ENCODE measurements at places on chromosomes 2 and 18.

DNA sequence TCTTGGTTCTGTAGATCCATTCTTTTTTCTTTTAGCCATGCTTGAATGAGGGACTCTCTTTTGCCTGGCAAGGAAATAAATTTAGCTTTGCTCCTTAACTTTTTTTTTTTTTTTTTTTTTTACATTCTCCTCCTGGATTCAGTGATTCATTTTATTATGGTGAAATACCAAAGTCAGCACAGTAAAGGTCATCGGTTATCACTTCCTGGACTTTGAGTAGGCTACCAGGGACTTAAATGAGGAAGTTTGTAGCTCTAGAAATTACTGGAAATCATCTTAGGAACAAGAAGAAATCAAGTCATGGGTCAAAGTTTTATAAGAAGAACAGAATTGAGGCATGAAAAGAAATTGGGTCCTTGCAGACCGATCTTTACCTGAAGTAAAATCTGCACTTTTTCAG lies 75.0 kb downstream of the SOCS6 start:
- no peak for DNase-seq

- no peak for DNase-seq
Measured at GRCh38 chr2:17821535-17822444, 5.5 kb downstream of the MSGN1 start.

DNA sequence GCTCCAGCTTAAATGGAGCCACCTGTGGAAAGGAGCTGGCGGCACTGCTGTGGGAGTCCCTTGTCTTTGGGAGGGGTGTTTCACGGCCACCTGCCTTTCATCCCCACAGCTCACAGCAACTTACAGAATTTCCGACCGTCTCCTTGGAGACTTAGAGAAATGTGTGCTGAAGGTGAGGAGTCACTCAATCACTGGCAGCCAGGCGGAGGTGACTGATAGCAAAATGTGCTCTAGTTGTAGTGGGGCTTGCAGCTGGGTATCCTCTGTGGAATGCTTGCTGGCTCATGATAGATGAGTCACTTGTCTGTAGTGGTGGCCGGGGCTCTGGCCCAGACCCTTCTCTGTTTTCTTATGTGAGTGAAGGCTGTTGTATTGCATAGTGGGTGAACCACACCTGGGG lies 110.7 kb downstream of the SH3RF3 start:
- DNase-seq, result no peak

DNA sequence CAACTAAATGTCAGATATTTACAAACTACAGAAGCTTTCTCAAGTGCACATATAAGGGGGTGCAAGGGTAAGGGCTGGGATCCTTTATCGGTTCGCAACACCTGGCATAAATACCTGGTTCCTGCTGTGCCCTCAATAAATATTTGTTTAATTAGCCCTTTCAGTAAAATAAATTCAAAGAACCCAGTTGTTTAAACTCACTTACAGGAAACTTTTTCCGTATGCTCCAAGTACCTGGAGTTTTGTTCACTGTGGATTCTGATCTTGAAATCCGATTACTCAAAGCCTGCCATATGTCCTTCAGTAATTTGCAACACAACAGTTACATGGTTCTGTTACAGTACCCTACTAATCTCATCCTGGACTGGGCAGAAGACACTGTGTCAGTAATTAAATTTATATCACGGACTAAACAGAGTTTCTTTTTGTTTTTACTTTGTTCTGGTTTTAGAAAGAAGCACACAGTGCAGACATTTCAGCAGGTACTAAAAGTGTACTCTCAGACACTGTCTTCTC lies 36.9 kb downstream of the TBC1D8 start:
- DNase-seq, result no peak

GRCh38 chr2:207035875-207036274 lies 96.6 kb downstream of the CPO start:
- no peak for DNase-seq

DNA sequence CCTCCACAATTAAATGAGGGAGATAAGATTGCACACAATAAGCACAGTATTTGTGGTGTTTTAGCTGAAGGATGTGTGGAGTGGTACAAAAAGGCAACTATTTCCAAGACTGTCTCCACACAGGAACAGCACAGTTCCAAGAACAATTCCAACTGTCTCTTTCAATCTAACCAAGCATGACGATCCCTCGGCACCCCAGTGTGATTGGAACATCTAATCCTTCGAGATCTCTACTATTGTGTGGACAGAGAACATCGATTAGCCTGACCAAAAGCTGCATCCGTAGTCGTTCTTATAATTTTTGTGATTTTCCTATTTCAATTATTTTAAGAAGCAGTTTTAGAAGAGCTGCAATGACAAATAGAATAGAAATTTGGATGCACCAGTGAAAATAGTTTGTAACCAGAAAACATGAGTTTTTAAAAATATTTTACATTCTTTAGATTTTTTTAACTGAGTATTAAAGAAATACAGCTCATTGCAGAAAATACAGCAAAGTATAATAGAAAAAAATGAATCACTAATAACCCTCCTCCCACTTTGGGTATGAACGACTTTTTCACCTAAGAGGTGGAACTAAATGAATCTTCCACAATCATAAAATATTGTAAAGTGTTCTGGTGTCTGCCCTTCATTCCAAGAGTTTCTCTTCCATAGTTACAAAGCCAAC lies 76.4 kb upstream of the CABLES1 start:
- DNase-seq, result no peak

GRCh38 chr2:109020217-109020637 lies 31.2 kb upstream of the EDAR start:
- no peak for DNase-seq

Measured in mammary epithelial cell (primary cell).